ENCODE measurements at places on chromosomes 4 and X.

GRCh38 chr4:170259631-170260153, 169.9 kb upstream of the AADAT start:
- peak; percentile 52 for DNase-seq

DNA sequence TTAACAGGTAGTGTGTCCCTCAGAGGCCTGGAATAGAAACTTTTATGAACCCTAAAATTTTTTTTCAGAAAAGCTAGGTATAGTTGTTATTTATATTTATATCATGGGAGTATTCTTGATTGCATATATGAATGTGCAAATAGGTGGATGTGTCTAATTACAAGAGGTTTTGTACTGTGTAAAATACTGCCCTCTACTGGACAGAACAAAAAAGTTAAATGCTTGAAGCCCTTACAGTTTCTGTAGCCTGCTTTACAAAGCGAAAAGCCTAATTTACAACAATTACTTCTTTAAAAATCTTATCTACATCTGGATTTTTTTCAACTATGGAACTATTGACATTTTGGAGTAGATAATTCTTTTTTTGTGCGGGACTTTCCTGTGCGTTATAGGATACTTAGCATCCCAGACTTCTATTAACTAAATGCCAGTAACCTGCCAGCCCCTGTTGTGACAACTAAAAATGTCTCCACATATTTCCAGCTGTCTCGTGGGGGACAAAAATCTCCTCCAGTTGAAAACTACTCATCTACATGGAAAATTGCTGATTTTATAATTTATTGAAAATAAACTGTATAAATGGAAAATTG, 35.1 kb downstream of the ENPEP start:
- no peak for DNase-seq

GRCh38 chr4:169922632-169923276, 103.4 kb downstream of the MFAP3L start:
- DNase-seq, result no peak

- DNase-seq, result no peak
These were observed 86.8 kb downstream of the DIAPH2 start for GRCh38 chrX:96771486-96771885.

DNA sequence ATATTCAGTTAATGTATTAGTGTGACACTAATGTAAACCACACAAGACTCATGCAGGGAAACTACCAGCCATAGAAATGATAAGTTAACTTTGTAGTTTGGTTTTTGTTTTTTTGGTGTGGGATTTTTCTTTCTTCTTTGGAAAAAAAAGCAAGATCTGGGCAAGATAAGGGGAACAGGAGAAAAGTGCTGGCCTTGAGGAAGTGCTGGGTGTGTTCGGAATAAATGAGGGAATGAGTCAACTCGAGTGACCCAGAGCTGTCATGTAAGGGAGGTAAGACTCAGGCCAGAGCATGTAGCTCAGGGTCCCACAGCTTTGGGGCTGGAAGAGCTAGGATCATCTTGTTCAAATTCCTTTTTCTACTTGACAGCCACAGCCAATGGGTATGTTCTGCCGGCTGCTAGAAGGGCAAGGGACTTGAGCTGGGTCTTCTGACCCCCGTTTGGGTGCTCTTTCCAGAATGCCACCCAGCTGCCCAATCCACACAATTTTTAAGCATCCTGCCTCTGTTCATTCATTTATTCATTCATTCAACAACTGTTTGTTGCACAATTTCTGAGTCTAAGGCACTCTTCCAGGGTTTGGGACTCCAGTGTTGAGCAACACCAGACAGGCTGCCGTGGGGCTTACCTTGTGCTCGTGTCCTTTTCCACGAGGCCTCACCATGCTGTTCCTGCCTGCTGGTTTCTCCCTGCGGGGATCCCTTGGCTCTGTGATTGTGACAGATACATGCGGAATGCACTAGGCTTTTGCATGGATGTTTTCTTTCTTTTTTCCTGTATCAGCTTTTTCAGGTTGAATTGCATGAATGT, 54.5 kb downstream of the CLDN34 start:
- no peak for DNase-seq

- no peak for DNase-seq
These were observed 125.4 kb downstream of the ATP8A1 start for GRCh38 chr4:42531341-42532030.

DNA sequence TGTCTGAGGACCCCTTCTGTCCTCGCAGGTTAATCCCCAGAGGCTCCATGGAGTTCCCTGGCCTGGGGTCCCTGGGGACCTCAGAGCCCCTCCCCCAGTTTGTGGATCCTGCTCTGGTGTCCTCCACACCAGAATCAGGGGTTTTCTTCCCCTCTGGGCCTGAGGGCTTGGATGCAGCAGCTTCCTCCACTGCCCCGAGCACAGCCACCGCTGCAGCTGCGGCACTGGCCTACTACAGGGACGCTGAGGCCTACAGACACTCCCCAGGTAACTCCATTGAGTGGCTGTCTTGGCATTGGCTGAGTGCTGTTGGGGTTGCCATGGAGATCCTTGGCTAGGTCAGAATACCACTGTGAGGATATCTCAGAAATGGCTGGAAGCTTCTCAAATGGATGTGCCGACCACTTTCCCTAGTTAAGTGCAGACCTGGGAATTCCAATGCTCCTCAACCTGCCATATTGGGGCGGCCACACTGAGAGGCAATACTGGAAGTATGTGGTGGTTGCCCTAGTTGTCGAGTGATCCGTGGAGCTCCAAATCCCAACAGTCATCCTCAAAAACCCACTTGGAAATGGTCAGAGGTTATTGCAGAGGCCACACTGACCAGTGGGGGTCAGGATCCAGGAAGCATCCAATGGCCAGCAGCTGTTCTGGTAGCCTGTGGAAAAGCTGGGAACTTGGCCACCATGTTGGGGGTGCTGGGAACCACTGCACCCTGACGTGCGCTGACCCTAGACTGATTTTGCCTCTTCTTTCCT, 4.9 kb downstream of the GATA1 start:
- DNase-seq, result no peak

- DNase-seq, result no peak
These were observed 127.6 kb downstream of the AMELX start for GRCh38 chrX:11420851-11421250.

DNA sequence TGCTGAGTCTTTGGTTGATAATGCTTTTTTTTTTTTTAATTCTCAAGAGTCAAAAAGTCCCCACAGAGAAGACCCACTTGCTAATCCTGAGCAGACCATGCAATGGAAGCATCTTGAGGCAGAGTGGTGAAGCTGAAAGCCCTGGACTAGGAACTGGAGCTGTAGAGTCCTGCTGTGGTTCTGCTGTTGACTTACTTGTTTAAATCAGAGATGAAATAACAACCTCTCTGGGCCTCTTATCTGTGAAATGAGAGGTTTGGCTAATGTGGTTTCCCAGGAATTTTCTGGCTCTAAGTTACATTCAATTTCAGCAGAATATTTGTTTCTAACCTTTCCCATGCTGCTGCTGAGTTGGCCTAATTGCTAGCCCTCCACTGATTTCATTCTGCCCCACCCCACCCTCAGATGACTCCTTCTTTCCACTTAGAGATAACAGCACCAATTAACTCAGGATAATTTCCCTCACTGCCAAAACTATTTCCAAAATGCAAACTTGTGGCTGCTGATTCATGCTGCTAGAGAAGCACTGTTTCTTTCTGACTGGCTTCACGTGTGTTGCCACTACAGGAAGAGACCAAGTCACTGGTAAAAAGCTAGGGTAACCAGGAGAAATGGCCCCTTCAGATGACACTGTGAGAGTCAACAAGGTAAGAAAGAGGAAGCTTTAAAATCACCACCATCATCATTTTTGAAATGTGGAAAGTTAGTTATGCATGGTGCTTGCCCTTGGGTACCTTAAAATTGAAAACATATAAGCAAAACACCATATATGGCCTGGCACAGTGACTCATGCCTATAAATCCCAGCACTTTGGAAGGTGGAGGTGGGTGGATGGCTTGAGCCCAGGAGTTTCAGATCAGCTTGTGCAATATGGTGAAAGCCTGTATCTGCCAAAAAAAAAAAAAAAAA, 326.4 kb downstream of the DCHS2 start:
- DNase-seq, result no peak

GRCh38 chr4:73948990-73949706, 32.7 kb downstream of the PF4 start:
- no peak for DNase-seq

DNA sequence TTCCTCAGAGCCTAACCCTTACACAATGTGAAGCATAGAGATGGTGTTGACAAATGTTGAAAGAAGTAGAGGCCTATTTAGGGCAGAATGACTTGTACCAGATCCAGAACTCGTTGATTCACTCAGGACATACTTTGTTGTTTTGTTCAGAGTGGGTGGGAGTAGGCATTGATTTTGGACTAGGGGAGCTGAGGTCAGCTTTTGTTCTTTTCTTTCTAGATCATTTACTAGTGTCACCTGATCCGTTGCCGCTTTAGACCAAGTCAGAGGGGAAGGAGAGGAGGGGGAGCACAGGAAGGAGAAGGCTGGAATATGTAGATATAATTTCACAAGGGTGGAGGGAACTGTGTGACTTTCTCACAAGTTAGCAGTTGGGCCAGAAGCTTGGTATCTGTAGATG, 282.4 kb upstream of the GPC4 start:
- no peak for DNase-seq

DNA sequence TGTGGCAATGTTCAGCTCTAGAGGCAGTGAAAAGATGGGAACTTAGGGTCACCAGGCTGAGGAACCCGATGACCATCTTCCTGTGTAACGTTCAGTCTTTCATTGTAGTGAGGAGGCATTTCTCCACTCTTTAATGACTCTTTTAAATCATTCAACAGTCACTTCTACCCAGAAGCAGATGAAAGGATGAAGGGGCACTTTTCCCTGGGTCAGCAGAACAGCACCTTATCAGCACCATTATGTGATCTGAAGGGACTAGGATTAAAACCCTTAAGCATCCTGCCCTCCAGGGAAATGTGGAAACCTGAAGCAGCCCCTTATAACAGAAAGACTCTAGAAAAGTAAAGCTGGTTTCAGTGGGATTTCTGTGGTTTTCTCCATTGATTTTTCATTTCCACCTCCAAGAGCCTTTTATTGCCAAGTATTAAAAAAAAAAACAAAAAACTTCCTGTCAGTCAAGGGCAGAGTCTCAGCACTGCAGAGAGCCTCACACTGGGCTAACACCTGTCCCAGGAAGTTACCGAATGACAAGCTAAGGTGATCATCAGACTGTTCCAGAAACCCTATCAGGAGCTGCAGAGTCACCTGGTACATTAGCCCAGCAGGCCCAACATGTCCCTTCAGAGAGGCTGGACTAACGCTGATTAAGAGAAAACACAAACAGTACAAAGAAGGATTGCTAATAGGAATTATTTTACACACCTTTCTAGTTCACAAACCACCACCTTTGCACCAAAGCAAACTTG, 185.9 kb downstream of the SHROOM3 start:
- DNase-seq, result no peak

GRCh38 chr4:48329193-48329592, 12.1 kb upstream of the SLAIN2 start:
- no peak for DNase-seq

GRCh38 chr4:38723726-38724474, 58.9 kb downstream of the TLR10 start:
- DNase-seq, result no peak

GRCh38 chr4:122764071-122764820, 31.7 kb downstream of the BBS12 start:
- DNase-seq, result no peak

DNA sequence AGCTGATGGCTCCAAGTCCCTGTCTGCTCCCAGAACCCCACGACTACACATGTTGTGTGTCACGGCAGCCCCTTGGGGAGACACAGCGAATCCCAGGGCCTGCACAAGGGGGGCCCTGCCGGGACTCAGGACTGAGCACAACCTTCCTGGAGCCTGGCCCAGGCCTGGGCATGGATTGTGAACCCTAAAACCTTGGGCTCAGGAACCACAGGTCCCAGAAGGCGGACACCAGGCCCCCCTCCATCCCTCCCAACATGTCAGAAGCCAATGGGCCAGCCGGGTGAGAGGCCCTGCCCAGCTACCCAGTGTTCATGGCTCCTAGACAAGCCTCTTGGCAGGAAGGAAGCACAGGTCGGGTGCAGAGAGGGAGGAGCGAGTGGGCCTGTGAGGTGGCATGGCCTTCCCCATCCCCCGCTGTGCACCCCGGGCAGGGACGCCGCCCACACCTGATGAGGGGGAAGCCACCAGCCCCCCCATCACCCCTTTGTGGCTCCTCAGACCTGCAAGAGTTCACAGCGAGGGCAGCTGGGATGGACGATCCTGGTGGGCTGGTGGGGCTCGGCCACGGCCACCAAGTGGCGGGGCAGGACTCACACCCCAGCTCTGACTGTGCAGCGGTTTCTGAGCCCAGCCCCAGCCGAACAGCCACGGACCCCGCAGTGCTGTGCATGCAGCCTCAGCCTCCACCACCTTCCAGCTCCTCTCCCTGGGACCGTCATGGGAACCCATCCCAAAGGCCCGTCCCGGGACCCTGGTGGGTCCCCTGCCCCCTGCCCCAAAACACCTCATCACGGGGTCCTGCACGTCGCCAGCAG, 3.7 kb downstream of the PDE6B start:
- DNase-seq, result no peak

DNA sequence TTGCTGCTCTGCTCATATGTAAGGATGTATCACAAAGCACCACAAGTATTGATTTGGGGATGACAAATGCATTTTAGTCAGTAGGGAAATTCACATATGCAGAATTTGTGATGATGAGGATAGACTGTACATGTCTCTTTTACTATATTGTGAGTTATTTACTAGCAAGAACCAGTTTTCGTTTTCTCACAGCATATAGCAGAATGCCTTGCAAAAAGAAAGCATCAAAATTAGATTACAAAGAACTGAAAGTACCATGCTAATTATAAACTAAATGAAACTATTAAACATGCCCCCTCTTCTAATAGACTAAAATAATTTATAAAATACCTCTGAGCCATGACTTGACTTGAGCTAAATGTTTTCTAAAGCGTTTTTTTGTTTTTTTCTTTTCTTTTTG, 20.1 kb downstream of the TNIP3 start:
- no peak for DNase-seq

- no peak for DNase-seq
These were observed 102.3 kb downstream of the F11 start for GRCh38 chr4:186368281-186368680.

GRCh38 chr4:158253350-158253980, 43.2 kb downstream of the TMEM144 start:
- DNase-seq, result peak; percentile 41

DNA sequence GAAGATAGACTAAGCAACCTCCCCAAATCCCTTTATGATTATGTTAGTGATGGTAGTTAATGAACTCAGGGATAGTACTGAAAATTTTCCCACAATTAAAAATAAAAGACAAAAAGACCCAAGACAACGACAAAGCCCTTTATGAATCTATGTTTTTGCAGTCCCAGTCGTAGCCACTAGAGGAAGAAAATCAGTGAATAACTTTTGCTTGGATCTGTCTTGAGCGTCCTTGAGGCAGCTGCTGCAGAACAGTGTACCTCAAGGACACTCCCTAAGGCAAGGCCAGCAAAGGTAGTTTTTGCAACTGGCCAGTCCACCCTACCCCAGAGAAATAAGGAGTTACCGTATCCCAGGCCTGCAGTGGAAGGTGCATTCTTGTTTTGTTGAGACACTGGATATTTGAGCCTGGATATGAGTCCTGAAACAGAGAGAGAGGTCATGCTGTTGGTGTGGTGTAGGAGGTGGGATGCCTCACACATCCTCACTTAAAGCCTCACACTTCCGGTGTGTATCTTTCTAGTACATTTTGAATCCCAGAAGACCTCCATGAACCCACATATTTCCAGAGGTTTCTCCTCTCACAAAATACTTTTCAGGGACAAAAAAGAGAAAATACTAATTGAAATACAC, 8.7 kb upstream of the TIMM8A start:
- DNase-seq, result no peak
